ENCODE measurements at places on chromosomes 7 and 10.

DNA sequence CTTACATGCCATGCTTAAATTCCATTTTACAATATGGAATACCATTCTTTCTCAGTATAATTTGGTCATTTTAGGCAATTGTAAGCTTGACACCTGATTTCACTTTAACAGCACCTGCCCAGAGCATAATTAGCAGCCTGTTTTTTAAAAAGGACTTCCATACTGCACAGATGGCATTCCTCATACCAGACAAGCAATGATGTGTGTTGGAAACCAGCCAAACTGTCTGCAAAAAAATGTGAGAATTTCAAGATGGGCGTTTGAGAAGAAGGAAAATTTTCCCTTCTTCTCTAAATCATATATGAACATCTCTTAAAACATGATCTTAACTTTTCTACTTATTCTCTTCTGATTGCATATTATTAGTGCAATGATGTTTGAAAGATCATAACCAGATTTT, 40.4 kb upstream of the AGMO start:
- DNase-seq = no peak

- no peak for DNase-seq
Observed at GRCh38 chr7:82699773-82700186, 256.2 kb upstream of the CACNA2D1 start.

DNA sequence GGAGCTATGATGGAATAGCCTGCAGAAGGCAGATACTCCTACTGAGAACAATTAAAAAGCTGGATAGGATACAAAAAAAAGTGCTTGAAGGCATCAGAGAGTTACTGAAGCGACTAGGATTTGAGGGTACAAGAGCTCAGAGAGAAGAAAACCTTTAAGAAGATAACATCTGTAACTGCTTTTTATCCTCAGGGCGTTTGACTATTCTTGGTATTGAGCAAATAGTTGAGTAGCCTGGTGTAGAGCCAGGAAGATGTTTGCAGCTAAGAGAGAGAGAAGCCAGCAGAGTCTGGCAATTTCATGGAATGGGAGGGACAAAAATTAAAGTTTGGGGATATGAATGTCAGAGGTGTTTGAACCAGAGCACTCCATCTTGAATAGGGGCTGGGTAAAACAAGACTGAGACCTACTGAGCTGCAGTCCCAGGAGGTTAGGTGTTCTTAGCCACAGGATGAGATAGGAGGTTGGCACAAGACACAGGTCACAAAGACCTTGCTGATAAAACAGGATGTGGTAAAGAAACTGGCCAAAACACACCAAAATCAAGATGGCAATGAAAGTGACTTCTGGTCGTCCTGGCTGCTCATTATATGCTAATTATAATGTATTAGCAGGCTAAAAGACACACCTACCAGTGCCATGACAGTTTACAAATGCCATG, 428.8 kb downstream of the SH2D4B start:
- no peak for DNase-seq

DNA sequence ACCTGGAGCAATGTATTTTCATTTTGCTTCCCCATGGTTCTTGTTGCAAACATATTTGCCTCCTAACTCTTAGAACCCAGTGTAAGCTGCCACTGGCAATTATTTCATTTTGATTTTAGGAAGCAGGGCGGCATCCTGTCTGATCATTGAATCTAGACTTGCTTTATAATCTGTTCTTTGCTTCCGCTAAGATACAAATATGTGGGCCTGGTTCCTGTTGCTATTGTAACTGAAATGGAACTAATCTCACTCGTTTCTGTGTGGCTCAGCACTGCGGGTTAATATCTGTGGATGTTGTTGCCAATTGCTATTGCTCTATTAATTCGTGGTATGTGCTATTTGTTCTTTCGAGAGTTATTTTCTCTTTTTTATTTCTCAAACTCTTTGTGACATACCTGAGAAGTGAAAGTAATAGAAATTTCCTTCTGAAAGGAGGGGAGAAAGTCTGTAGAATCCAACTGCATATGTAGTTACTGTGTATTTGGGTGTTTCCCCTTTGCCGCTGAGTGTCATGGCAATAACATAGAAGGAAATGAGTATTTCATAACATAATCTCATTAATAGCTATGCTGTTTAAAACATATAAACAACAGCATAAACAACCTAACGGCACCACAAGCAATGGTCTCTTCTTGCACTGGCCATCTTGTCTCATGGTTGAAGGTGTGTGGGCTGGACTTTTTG, 62.4 kb downstream of the FZD1 start:
- DNase-seq = no peak

DNA sequence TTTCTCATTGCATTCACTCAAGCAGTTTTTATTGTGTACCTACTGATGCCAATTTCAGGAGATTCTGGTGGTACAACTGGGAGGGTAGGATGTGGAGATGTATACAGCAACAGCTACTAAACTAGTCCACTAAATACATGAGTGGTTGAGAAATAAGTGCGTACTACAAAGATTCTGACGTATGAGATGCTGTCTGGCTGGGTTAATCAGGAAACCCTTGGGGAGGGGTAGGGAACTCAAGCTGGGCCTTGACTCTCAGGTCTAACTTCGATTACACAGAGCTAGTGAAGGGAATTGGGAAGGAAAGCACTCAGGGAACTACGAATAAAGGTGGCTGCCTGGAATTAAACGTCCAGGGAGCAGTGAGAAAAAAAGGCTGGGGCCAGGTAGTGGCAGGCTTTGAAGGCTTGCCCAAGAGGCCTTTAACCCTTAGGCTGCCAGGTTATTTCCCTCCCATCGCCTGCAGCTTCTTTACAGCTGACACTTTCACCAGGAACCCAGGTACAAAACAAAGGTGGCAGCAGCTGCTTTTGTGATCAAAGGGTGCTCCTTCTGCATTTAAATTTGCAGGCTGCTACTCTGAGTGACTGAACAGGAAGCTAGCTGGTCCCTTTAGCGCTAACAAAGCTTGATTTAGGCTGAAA, 3.2 kb downstream of the MMS19 start:
- DNase-seq = no peak
